ENCODE measurements at places on chromosomes 4 and X. TPM values are rescaled to one million over a fixed set of nuclear protein-coding genes. Genes with fewer than 3 reads are reported as not detected.

DNA sequence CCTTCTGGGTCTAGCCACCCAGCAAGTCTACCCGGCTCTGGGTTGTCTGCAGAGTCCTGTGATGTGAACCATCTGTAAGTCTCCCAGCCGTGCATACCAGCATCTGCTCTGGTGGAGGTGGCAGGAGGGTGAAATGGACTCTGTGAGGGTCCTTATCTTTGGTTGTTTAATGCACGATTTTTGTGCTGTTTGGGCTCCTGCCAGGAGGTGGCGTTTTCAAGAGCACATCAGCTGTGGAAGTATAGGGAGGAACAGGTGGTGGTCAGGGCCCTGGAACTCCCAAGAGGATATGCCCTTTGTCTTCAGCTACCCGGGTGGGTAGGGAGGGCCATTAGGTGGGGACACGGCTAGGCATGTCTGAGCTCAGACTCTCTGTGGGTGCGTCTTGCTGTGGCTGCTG lies 66.5 kb upstream of the ZFP42 start:
- no peak for DNase-seq

DNA sequence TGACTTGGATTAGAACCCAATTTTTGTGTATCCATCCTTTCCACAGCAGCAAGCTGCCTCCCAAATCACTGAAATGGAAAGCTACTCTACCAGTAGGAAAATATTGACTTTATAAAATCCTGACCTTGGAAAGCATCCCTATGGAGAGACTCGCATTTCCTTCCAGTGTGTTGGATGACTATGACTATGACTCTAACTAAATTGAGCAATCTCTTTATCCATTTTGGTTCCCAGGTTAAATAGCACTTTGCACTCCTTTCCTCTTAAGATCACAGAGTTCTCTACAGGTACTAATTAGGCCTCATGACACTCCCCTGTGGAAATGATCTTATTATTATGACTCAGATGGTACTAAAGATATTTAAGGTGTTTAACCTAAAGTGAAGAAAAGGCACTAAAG lies 431.8 kb downstream of the PPARGC1A start:
- no peak for DNase-seq

Gene GPR78
- not detected for total RNA-seq

Gene SMIM10
- total RNA-seq: 3.2 TPM

Gene RAB9B
- total RNA-seq: 0.60 TPM

Data from activated naive CD8-positive, alpha-beta T cell treated with anti-CD3 and anti-CD28 coated beads for 36 hours (primary cell).